ENCODE measurements at places on chromosomes 5 and 9.

- no peak for DNase-seq
Measured at GRCh38 chr9:129686736-129687135, 21.3 kb downstream of the PRRX2 start.

DNA sequence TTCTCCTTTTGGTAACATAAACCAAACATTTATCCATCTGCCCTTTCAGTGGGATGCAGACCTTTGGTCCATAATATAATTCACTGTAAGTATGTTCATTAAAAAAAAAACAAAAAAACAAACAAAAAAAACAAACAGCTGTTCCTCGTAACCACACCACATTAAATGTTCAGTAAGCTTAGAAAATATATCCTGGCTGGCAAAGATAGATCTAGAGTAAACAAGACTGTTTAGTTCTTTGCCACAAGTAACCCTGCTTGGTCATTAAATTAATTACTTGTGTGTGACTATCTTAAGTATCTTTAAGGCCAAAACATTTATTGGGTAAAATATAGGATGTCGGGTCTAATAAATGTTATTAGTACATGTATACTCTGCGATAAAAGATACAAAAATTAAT lies 1717.1 kb downstream of the EFNA5 start:
- no peak for DNase-seq

DNA sequence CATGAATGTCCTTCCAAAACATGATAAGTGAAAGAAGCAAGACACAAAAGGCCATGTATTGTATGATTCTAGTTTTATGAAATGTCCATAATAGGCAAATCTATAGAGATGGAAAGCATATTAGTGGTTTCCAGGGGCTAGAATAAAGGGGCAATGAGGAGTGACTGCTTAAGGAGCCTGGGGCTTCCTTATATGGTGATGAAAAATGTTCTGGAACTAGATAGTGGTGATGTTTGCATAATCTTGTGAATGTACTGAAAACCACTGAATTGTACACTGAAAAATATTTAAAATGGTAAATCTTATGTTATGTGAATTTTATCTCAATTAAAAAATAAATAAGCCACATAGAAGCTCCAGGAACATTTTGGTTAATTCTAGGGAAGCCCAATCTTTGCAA lies 144.4 kb upstream of the ANKRD55 start:
- no peak for DNase-seq

DNA sequence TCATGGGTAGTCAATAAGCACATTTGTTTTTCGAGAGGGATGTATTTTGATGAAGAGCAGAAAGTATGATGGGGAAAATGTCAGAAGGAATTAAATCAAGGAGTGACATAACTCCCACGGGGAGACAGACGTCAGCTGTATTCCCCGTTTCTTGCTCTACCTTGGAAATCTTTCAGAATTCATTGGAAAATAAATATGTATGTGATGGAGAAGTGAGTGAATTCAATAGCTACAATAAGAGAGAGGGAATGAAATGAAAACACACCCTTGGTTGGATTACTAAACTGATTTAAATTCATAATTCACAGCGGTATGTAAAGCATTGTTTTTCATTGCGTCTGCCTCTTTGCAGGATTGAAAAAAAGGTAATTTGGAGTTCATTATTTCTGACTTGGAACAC lies 209.7 kb upstream of the KLF4 start:
- DNase-seq: no peak

DNA sequence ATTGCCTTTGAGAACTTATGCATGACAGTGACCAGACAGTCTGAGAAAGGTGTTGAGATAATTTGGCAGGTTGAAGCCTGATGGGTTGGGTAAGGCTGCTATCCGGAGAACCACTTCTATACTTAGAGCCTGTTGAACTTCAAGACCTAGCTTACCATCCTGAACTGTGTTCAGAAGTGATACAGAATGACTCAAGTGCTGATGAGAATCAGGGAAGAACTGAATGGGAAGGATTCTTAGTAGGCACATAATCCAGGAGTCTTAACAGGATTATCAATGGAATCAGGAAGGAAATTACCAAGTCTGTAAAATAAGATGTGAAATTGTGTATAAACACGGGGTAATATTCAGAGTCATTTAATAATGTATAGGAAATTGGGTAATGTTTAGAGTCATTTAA lies 9.0 kb upstream of the PAPPA start:
- no peak for DNase-seq

- DNase-seq: no peak
Measured at GRCh38 chr5:154222414-154222813, 31.9 kb downstream of the GALNT10 start.

DNA sequence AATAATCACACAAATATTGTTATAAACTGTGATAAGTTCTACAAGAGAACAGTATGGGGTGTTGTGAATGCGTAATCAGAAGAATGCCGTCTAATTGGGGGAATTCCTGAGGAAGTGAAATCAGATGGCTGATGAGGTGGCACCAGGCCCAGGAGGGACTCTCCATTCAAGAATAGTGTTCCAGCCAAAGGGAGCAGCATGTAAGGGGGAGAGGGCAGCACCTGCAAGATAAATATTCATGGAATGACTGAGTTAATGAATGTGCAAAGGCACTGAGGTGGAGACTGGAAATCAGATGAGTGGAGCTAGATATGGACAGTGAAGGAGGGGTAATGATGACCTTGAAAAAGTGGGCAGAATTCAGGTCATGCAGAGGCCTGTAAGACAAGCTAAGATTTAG lies 250.6 kb downstream of the ARRDC3 start:
- no peak for DNase-seq

DNA sequence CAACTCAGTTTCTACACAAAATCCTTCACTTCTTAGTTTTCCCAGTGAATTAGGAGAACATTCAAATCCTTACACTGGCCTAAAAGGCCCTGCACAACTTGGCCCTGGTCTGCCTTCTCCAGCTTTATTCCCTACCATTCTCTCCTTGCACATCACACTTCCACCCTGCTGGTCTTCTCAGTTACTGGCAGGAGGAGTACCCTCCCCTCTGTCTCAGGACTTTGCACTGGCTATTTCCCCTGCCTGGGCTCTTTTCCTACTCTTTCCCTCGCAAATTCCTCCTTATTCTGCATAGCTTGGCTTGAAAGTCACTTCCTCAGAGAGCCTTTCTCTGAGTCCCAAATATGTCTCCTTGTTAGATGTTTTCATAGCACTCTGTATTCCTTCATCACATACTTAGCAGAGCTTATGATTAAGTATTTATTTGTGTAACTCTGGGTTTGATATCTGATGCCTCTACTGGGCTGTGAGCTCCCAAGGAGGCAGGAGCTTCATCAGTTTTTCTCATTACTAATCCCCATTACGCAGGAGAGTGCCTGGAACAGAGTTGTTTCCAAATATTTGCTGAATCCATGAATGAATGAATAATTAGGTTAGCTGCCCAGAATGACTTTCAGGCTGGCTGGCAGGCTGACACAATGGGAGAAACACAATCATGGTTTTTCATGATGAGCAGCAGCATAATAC lies 159.8 kb upstream of the KLF9 start:
- no peak for DNase-seq

DNA sequence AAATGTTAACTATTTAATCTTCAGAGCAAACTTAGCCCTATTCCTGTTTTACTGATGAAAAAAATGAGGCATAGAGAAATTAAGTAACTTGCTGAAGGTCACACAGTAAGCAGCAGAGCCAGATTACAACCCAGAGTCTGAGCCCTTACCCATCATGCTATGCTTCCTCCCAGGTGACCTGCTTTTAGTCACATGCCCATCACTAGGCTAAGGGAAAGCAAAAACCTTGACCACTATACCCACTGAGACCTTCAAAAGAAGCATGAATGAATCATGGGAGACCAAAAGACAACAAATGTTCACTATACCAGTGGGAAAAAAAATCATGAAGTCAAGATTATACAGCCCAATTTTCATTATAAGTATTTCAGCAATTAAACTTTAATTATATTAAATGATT lies 5.3 kb upstream of the HAUS6 start:
- DNase-seq: no peak

GRCh38 chr5:169781420-169782345 lies 144.6 kb downstream of the DOCK2 start:
- no peak for DNase-seq

DNA sequence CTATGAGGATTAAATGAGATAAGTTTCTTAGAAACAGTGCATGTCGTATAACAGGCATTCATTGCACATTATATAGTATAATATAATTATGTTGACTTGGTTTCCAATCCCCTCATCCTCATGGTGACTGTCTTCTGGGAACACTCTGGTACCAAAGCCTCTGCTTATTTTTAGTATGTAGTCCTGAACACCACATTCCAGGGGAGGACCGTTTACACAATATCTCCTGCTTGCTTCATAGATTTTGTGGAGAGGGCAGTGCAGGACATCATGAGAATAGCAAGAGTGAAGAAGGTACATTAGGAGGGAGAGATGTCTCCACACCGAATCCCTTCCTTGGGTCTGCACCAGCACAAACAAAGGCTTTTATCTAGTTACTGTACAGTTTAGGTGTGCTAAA lies 20.5 kb upstream of the BHMT start:
- DNase-seq: no peak

GRCh38 chr5:91212714-91213092 lies 170.4 kb downstream of the ARRDC3 start:
- no peak for DNase-seq

DNA sequence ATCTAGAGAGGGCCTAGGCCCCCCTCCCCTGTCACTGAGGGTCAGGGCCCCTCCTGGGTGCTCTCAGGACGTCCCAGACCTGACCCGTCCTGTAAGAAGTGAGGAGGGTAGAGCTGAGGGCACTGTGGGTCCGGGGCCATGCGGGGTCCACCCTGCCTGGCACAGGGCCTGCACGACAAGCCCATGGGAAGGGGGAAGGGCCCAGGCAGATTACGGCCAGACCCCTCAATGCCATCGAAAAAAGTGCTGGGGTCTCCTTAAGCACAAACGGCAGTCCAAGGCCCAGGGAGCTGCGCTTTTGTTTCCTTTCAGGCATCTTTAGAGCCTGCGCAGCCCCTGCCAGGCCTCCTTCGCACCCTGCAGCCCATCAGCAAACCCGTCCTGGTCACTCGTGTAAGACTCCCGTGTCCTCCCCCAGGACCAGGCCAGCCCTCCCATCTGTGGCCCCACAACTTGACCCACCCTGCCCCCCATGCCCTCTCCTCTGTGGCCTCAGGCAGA lies 4.4 kb upstream of the EXOC3 start:
- no peak for DNase-seq
